8988T (cell line): ENCODE measurements at places on chromosomes 7 and 10.

GRCh38 chr10:10677479-10677878, 340.2 kb upstream of the CELF2 start:
- no peak for DNase-seq

DNA sequence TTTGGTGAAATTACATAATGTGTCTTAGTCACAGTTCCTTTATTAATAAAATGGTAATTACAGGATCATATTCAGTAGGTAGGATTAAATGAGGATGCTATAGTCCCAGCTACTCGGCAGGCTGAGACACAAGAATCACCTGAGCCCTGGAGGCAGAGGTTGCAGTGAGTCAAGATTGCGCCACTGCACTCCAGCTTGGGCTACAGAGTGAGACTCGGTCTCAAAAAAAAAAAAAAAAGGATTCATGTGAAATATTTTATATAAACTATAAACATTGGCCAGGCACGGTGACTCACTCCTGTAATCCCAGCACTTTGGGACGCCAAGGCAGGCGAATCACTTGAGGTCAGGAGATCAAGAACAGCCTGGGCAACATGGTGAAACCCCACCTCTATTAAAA, 197.9 kb downstream of the IMMP2L start:
- no peak for DNase-seq

GRCh38 chr10:73225518-73225917, 21.5 kb downstream of the DNAJC9 start:
- DNase-seq: no peak

DNA sequence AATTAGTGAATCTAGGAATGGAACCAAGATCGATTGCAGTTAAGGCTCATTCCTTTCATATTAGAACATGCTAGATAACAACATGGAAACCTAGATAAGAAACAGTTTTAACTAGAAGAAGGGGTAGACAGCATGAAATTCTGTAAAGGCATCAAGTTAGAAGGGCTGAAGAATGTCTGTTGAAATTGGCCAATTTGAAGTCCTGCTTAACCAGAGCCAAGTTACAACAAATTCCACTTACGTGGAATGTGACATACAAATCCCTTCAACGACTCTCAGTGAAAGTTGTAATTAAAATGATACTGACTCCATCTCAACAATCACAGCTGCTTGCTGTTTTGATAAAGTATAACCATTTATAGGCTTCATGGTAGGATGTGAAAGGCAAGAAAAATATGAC, 1065.7 kb downstream of the DNAJB9 start:
- no peak for DNase-seq

GRCh38 chr10:129586898-129587443, 119.9 kb downstream of the MGMT start:
- no peak for DNase-seq

GRCh38 chr7:135743907-135744731, 4.5 kb downstream of the FAM180A start:
- no peak for DNase-seq

GRCh38 chr10:63105225-63106110, 27.7 kb upstream of the NRBF2 start:
- no peak for DNase-seq

DNA sequence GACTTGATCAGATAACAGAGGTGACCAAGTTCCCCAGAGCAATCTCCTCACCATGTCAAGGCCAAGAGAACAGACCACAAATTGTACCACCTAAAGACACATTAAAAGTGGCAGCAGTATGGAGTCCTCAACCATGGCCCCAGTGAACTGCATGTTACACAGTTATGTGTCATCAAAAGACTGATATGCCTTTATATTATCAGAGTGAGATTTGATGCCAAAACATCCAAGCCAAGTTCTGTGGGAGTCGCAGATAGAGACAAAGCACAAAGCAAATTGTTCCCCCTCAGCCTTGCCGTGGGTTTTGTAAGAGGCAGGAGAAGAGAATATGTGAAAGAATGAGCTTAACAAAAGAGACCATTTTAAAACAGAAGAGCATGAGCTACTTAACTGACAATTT, 39.2 kb upstream of the TES start:
- DNase-seq: no peak

DNA sequence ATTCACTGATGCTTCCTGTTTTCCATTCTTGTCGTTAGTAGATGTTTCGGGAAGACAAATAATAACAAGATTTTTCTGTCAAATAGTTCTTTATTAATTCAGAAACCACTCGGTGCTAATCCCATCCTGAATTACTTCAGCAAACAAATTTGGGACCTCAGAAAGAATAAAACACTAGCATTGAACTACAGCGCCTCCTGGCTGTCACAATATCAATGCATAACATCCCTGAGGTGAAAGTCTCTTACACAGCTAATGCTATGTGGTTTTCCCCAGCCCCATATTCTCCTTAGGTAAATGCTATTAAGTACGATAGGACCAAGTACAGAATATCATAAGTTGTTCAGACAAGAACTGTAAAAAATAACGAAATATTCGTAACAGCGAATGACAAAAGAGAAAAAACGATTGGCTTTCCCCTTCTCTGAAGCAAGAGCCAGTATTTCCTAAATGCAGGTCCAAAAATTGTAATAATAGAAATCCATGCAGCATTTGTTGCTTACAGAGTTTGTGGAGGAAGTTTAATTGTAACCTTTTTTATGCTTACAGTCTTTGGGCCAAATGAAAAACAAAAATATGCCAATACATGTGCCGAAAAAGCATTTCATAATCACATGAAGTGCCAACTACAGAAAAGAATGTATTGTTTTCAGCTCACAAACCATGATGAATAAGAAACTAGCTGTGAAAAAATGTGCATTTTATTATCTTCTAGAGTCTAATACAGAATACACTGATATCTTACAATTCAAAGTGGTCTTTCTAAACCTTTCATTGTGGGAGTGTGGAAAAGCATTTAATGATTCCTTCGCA, 47.3 kb downstream of the MYPN start:
- DNase-seq: no peak

GRCh38 chr10:86064931-86065662, 301.5 kb downstream of the GRID1 start:
- no peak for DNase-seq

DNA sequence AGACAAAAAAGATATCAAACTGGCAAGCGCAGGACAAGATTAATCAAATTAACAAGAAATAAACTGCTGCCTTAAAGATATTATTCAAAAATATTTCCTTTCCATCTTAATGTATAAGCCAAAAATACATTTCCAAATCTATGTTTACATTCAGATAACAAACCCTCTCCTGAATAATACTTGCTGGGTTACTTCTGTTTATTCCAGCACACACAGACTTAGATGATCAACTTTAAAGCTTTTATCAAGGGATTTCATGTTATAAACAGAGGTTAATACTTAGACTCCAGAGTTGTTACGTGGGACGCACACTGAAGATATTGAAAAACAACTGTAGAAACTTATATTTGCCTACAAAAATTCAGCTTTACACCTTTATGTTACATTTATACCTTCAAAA, 33.6 kb downstream of the LMOD2 start:
- DNase-seq: no peak

DNA sequence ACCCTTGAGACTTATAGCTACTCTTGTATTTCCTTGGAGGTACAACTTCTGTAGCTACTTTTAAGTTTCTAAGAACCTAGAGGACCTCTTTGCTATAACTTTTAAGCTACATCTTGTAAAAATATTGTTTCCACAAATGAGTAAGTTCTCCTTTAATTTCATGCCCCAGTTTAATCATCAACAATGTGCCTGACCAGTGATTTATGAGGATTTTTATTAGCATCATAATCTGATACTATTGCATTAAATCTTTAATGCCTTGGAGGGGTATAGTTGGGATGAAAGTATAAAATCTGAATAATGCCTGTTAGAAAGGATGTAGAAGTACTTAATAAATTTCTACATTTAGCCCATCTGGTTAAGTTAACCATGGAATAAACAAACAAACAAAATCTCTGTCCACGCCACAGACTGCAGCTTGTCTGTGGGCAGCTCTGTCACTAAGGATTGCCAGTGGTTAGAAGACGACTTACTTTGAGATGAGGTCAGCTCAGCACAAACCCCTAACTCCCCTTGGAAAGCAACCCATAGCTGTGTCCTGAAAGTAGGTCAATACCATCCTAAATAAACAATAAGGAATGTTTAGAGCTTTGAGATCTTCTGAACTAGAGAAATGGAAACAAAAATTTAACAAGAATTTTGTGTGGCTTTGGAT, 18.3 kb downstream of the UBE2D1 start:
- no peak for DNase-seq

DNA sequence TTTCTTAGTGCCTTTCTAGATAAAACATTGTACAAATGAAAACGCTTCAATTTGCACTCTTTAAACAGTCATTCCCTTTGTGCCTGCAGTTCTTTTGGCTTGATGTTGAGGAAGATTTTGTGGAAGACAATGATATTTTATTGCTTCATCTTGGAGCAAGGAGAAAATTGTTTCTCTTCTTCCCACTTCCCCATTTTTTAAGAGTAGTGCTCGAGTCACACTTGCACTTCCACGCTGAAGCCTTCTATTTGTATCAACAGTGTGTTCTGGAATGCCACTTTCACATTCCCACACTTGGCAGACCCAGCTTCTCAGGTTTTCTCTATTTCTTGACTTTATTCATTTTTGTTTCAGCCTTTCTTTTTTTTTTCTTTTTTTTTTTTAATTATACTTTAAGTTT, 369.3 kb downstream of the PAXIP1 start:
- no peak for DNase-seq
